SJCRH30 (cell line): ENCODE measurements at places on chromosomes 2 and 18. TPM values are rescaled to one million over a fixed set of nuclear protein-coding genes. Genes with fewer than 3 reads are reported as not detected.
A peak's percentile ranks its signal among the peaks of the same experiment; 100 is the strongest.

DNA sequence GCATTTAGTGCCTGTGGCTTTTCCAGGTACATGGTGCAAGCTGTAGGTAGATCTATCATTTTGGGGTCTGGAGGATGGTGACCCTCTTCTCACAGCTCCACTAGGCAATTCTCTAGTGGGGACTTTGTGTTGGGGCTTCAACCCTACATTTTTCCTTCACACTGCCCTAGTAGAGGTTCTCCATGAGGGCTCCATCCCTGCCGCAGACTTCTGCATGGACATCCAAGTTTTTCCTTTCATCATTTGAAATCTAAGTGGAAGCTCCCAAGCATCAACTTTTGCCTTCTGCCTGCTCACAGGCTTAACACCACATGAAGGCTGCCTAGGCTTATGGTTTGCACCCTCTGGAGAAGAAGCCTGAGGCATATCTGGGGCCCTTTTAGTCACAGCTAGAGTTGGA is 492.7 kb downstream of the PIK3C3 start:
- no peak for DNase-seq

Gene PHOSPHO2
- 4.7 and 4.9 TPM in 2 replicates for total RNA-seq

DNA sequence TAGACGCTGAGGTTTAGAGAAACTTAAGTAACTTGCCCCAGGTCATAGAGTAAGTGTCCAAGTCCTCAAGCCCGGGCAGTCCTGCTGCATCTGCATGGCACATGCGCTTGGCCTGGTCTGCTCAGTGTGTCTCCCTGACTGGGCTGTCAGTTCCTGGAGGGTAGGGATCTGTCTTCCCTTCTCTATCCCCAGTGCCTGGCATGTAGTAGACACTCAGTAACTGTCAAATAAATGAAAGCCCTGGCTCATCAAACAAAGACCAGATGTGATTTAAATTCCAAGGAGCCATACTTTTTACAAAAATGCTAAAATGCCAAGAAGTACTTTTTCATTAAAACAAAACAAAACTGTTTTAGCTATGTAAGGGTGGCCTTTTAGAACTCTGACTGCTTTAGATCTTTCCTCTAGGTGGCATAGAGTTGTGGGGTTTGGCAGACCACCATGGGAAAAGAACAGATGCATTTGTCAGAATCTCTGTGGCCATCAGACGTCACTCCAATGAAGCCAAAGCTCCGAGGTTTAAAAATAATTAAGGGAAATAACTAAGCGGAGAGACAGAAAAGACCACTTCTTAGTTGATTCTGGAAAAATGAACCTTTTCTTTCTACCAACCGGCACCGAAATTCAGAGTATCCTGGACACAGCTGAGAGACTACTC is 34.0 kb downstream of the EPAS1 start:
- DNase-seq = peak; percentile 36

DNA sequence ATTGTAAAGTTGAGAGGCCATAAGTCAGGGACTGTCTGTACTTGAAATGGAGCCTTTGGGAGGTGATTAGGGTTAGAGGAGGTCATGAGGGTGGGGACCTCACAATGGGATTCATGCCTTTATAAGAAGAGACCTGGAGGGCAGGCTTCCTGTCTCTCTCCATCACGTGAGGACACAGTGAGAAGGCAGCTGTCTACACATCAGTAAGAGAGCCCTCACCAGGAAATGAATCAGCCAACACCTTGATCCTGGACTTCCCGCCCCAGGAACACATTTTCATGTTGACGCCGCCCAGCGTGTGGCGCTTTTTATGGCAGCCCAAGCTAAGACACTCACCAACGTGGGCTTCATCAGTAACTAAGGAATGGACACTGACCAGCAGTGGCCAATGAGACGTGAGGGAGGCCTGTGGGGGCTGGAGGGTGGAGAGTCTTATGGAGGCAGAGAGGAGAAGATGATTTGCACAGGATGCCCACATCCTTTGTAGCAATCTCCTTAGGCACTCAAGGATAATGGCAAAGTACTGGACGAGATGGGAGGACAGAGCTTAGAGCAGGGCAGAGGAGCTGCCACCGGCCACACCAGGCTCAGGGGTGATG is 162.7 kb downstream of the EIPR1 start:
- DNase-seq = no peak

Gene IGFBP2
- 175 and 188 TPM in 2 replicates for total RNA-seq

DNA sequence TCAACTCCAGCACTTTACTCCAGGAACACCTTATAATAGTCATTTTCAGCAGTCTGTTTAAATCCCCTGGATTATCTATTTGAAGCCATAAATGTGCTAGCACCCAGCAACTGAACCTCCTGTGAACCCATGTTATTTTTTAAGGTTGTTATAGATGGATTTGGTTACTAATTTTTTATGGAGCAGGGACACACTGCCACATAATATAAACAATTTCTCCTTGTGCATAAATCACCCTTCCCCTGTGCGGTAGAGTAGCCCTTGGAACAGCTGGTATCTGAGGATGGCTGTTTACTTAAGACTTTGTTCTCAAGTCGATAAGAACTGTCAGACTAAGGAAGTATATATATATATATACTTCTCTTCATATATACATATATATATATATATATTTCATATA is 367.4 kb downstream of the EPHA4 start:
- peak; percentile 80 for DNase-seq

Gene CDH7
- 6.8 and 7.8 TPM in 2 replicates for total RNA-seq

Gene CFAP210
- total RNA-seq = not detected in 2 replicates

- no peak for DNase-seq
These were observed 265.3 kb downstream of the PAX3 start for GRCh38 chr2:222033541-222033940.

DNA sequence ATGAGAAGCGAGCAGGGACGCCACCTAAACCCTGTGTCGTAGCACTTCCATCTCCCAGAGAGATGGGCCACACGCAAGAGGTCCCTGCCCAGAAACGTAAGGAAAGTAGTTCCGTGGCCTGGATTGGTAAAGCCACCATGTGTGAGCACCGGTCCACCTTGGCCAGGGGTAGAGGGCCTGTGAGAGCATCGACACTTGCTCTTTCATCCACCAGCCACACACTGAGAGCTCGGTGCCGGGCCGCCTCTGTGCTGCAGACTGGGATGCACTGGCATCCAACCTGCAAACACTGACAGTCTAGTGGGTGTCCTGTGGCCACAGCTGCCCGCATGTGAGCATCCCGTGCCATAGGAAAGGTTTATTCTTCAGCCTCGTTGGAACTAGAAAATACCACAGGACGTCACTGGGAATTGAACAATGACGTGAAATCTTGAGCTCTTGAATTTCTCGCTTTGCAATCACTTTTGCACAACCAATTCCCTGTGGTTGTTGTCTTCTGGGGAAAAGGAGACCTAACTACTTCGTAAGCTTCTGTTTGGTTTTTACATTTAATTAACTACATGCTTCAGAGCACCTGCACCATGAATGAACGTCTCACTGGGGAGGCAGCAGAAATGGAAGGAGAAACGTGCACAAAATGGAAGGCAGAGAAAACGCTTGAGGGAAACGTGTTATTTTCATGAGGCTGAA is 212.0 kb upstream of the RAB6C start:
- no peak for DNase-seq

GRCh38 chr18:74797577-74798151 is 200.0 kb downstream of the ZNF407 start:
- no peak for DNase-seq

Gene SNTG2
- total RNA-seq = 0.41 TPM in 1 of 2 replicates, not detected in the other

DNA sequence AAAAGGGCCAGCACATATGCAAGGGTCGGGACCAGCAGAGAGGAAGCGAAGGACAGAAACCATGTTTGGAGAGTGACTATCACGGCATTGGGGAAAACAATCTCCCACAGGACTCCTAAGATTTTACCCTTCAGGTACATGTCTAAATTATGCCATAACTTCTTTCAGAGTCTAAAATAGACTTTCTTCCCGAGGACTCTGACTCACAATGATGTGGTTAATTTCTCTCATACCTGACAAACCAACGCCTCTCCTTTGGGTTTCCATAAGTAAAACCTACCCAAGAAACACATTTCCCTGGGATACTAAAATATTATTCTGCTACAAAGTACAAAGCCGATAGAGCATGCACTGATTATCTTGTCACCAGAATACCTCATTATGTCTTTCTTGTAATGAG is 127.8 kb upstream of the NETO1 start:
- DNase-seq = no peak

DNA sequence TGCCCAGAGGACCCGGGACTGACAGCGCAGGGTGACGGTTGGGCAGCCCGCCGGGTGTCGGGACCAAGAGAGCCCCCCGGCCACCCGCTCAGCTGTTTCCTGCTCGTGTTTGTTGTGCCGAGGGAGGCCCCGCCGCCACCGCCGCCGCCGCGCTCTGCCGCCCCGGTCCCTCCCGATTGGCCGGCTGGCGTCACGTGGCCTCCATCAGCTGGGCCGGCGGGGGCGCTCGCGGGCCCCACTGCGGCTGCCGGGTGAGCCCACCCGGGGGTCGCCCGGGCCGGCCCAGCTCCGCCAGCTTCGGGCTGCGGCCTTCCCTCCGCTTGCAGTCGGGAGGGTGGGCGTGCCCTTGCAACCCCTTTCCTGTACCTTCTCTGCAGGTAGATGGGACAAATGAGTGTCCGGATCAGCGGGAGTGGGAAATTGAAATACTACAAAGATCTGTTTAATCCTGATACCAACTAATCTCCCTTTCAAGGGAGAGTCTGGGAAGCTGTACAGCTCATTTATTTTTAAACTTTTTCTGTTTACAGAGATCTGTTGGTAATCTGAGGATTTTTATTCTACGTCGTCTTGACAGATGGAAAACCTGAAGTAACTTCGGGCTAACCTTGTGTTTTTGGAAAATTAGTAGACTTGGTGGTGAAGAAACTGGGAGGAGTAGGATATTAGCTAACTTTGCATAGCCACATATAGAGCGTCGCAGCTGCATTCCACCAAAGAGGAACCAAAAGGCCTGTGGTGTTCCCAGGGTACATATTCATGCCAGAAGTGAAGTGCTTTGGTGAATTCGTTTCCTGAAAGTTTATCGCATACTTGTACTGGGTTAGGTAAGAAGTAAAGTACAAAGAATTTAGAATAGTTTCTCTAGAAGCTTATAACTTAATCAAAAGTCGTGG is 1.2 kb downstream of the YPEL5 start:
- DNase-seq = peak; percentile 82

DNA sequence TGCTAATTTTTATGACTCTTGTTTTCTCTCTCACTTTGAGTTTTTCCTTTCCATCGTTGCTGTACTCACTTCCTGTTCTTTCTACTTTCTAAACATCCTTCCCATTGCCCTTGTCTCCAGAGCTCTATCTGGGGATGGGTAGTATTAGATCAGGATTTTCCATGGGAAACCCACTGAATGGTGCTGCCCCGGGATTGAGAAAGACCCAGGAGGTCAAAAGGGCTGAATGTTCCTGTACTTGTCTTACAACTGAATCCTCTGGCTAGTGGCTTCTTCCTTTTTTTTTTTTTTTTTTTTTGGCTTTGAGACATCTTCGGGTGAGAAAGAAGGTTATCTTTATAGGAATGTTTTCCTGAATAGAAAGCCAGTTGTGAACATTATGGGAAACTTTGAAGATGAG is 364.8 kb upstream of the SLC14A2 start:
- no peak for DNase-seq

Gene AFTPH
- total RNA-seq = 23.9 and 24.3 TPM in 2 replicates

Gene TDRD15
- 0.02 TPM in 1 of 2 replicates, not detected in the other for total RNA-seq

Gene FIGN
- 7.2 and 7.3 TPM in 2 replicates for total RNA-seq

DNA sequence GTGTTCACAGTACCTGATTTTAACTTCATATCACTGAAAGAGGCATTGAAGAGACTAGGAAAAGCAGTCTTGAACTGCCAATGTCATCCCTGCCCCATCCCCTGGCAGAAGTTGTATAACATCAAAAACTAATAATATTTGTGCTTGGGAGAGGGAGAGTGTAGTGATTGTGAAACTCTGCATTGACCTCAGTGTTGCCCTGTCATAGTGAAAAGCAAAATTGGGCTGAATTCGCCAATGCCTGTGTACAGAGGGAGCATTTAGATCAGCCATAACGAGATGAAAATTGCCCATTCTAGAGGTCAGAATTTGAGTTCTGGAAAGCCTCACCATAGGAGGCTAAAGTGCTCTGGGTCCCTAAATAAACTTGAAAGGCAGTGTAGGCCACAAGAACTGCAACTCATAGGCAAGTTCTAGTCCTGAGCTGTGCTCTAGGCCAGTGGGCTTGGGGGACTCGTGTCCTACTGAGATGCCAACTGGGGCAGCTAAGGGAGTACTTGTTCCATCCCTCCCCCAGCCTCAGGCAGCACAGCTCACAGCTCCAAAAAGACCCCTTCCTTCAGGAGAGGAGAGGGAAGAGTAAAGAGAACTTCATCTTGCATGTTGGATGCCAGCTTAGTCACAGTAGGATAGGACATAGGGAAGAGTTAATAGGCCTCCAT is 855.6 kb downstream of the TSN start:
- DNase-seq = no peak

GRCh38 chr2:60280238-60280637 is 273.2 kb downstream of the BCL11A start:
- no peak for DNase-seq

Gene ACP1
- total RNA-seq = 241 and 244 TPM in 2 replicates

DNA sequence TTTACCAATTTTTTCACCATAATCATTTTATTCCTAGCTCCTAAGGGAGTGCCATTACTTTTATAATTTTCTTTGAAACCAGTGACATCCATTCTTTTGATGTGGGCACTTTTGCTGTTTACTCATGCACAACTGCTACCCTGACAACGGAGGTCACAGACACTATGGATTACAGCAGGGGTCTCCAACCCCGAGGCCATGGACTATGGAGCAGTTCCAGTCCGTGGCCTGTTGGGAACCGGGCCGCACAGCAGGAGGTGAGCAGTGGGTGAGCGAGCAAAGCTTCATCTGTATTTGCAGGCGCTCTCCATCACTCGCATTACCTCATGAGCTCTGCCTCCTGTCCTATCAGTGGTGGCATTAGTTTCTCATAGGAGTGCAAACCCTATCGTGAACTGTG is 34.6 kb downstream of the PRPF40A start:
- DNase-seq = no peak

DNA sequence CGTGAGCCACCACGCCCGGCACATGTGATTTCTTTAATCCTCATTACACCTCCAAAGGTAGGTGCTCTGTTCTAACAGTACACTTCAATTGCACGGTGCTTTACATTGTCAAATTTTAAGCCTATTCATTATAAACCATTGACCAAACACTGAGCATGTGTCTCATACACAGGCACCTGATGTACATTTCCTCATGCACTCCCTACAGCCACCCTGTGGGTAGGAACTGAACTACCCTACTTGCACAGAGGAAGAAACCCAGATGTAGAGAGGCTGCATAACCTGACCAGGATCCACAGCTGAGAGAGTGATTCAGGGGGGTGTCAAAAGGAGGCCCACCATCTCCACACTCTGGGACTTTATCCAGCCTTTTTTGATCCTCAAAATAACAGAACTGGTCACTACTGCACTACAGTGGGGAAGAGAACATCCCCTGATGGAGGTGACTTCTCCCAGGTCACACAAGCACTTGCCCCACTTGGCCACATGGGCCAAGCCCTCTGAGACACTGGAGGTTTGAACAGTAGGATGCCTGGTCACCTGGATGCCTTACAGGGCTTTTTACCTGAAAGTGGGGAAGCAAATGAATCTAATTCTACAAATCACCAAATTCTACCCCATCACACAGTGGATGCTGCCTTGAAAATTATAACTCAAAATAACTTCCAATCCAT is 6.9 kb upstream of the DPYSL5 start:
- DNase-seq = no peak

- no peak for DNase-seq
These were observed 885.0 kb downstream of the SLC4A3 start for GRCh38 chr2:220512419-220512818.
